ENCODE measurements at places on chromosomes 1 and 21.
A peak's percentile ranks its signal among the peaks of the same experiment; 100 is the strongest.

GRCh38 chr21:43268086-43268803, 99.4 kb downstream of the CRYAA start:
- no peak for DNase-seq

- no peak for DNase-seq
Observed at GRCh38 chr1:157782931-157783330, 6.0 kb upstream of the FCRL2 start.

DNA sequence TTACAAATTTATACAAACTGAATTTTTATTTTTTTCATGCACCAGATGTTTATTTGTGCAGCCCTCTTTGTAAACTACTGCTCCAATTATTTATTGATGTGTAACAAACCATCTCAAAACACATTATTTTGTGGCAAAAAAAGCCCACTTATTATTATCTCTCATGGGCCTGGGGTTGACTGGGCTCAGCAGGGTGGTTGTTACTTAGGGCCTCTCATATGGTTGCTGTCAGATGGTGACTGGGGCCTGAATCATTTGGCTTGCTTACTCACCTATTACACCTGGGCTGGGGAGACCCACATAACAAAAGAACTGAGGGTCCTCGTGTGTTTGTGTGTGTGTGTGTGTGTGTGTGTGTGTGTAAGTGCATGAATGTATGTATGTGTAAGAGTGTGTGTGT, 52.5 kb upstream of the HSPA13 start:
- DNase-seq = no peak

GRCh38 chr1:153926405-153926804, 3.6 kb upstream of the GATAD2B start:
- DNase-seq = no peak

DNA sequence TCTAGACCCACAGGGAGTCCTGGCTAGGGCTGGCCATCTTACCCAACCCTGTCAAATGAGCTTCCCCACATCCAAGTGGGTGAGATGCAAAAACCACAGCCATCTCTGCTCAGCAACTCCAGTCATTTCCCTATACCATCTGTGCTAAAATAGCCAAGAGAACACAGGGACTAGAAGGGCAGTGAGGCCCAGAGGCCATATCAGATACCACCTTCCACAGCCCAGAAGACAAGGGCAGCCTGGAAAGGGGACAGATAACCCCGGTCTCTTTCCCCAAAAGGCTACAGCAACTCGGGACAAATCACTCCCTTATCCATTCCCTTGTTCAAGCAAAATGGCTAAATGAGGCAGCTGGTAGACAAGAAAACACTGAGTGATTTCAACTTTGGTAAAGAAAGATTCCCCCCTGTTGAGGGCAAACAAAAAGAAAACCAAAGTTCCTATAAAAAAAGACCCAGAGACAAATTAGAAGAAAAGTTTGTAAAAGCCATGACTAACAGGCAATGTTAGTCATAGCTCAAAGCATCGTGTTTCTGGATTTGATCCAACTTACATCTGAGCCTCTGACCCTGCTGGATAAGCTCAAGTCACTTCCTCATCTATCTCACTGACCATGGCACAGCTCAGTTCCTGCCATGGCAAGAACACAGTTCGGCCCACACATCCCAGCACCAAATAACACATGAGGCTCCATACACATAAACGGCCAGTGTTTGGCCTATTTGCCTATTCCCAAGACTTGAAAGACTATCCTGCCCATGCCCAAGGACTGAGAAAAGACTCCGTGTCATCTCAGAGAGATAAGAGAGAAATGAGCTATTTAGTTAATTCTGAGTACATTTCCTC, 3.1 kb downstream of the LAMB3 start:
- DNase-seq = peak; percentile 72

DNA sequence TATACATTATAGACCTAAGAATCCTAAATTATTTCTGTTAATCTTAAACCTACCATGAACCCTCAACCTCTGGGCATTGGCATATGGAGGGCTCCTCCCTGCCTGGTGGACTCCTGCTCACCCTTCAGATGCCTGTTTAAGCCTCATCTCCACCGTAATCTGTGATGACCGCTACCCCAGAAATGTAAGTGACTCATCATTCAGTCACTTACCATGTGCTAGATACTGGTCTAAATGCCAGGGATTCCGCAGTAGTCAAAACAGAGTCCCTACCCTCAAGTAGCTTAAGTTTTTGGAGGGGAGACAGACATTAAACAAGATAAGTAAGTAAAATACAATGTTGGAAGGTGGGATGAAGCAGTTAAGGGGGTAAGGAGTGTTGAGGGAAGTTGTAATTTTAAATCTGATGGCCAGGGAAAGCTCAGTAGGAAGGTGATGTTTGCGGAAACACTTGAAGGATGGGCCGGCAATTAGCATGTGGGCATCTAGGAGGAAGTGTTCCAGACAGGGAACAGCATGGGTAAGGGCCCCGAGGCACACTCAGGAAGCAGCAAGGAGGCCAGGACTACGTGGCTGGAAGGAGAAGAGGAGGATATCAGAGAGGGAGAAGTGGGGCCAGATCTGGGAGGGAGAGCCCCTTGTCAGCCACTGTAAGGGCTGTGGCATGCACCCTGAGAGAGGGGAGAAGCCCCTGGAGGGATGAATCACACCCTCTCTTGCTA, 141.7 kb upstream of the HOOK1 start:
- peak; percentile 78 for DNase-seq

GRCh38 chr1:229841230-229841629, 215.2 kb downstream of the URB2 start:
- DNase-seq = no peak

DNA sequence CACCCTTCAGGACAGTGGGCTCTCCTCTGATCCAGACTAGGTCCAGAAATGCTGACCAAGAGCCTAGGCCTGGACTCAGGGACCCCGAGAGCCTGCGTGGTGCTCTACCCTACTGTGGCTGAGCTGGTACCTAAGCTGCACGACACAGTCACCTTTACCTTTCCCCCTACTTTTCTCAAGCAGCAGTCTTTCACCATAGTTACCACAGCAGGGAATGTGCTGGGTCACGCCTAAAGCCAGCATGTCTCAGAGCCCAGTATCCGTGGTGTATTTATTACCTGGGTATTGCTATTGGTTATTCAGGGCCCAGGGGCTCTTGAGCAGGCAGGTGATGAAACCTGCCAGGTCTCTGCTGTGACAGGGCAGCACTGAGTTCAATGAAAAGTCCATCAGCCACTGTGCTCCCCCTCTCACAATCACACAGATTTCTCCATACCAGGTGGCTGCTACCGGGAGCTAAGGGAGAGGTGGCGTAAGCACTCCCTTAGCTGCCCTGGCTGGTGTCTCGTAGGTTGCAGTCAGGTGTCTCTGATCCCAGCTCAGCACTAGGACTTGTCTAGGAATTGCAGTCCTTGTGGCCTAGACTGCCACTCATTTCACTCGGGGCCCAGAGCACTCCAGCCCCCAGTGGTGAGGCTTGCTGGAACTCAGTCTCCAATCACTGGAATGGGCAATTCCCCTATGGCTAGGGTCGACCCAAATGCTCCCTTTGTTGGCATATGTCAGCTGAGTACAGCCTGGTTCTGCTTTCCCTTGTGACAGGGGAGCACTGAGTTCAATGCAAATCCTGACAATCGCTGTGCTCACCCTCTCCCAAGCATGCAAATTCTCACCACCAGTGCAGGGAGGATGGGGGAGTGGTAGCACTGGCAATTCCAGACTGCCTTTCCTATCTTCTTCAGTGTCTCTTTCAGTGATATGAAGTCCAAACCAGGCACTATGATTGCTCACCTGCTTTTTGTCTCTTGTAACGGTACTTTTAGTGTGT, 128.7 kb downstream of the PHTF1 start:
- DNase-seq = no peak

DNA sequence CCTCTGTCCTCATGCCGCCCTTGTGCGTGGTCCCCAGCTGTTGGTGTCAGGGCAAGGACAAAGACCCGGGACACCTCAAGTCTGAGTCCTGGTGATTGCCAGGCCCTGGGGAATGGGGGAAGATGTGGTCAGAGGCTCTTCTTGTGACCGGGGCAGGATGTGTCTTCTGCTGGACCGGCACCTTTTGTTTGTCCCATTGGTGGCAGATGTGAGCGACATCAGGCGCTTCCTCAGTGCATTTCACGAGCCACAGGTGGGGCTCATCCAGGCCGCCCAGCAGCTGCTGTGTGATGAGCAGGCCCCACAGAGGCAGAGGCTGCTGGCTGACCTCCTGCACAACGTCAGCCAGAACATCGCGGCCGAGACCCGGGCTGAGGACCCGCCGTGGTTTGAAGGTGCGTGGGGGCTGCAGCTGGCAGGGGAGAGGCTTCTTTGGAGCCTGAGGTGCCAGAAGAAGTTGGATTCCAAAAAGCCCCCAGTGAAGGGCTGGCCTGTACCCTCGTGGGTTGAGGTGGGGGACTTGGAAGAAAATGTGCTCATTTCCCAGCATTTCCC, 8.4 kb downstream of the DFFB start:
- no peak for DNase-seq

DNA sequence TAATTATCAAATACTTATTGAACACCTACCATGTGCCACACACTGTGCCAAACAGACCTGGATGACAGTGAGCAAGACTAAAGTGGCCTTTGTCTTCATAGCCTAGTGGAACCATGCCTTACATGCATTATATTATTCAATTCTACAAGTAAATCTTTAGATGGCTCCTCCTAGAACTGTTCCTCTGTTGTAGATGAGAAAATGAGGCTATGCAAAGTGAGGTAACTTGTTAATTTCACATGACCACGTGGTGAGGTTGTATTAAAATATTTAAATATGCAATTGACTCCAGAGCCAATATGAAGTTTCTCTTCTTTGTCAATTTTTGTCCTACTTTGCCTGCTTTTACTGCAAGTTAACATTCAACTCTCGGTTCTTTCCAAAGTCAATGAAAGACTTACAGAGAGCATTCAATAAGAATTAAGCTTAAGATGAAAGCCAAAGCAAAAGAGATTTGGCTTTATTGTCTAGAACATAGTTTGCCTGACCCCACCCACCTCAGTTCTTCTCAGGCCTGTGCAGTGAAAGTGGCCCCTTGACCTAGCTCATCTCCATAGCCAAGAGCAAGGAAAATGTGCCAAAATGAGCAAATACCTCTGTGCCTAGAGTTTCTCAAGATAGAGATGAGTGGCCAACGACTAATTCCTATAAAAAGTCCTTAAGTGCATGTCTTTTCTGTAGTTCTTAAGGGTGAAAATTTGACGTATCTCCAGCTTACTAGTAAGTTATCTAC, 263.2 kb upstream of the NFIA start:
- DNase-seq = no peak

GRCh38 chr1:121483961-121484424, 299.2 kb downstream of the SRGAP2C start:
- DNase-seq = peak; percentile 91

- DNase-seq = no peak
Observed at GRCh38 chr1:27301582-27302199, 20.3 kb upstream of the TMEM222 start.

DNA sequence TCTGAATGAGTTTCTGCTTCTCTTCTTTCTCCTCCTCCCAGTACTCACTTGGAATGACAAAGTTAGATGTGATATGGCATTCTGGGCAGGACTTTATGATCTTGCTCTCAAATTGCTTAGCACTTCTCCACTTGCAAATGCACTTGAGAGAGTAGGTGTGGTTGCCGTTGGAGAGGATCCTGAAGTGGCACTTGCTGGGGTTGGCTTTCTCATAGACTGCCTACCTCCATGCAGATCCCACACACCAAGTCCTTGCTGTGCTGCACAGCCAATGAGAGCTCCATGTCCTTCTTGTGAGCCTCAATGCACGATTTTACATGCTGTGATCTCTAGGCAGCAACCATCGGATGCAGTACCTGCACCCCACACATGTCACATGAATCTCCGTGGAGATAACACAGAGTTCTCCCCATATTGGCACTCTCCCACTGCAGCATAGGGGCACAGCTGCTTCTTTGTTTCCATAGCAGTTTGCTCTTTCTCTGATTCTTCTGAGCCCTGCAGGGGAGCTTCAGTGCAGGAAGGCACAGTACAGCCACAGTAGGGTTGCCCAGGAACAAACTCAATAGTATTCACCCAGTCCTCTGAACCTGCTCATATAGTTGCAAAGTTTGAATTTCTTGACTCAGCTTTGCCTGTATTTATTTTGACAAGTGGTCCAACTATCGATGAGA, 45.2 kb downstream of the ZNF691 start:
- DNase-seq = no peak

DNA sequence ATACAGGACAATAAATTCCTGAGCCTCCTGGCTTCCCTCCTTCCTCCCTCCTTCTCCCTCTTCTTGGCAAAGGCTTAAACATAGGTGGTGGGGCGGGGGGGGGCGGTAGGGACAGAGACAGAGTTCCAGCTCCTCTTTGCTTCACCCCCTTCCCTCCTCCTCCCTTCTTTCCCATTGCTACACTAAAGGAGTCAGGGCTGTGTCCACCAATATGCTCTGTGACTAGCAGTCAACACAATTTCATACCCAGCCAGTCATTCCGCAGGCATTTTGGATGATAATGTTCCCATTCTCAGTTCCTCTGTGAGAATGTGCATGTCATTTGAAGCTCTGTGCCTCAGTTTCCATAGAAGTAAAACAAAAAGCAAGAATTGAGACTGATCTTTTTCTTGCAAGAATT, 1.7 kb downstream of the LMOD1 start:
- no peak for DNase-seq

DNA sequence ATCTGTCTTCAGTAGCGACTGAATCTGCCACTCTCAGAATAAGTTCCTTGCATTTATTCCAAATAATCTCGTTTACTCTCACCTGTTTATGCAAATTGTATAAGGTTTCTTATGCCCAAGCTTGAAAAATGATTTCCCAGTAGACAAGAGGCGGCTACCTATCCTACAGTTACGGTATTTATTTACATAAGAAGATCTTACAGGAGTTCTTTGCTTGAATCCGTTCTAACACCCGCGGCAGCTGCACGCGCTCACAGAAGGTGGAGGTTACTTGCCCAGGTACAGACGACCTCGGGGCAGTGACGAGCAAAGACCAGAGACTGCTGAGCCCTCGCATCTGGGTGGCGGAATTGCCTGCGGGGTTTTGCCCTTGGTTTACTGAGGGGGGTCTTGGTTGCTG, 79.9 kb downstream of the SKI start:
- DNase-seq = no peak

- no peak for DNase-seq
Observed at GRCh38 chr1:36858553-36858952, 175.8 kb downstream of the GRIK3 start.
